ENCODE measurements at places on chromosomes 3 and 15. TPM values are rescaled to one million over a fixed set of nuclear protein-coding genes. Genes with fewer than 3 reads are reported as not detected.

DNA sequence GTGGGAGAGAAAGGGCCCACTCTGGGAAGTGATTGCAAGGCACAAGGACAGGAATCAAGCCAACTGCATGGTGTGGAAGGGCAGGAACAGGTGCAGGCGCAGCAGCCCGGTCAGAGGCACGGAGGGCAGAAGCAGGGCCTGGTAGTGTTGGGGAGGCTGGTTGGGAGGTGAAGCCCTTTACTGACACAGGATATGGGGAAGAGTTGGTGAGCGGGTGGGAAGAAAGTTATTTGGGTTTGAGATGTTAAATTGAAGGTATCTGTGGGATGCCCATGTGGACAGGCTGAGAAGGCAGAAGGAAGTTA lies 83.6 kb upstream of the ABHD2 start:
- no peak for DNase-seq

ACKR4 gene
- polyA plus RNA-seq = 2.5 TPM

DNA sequence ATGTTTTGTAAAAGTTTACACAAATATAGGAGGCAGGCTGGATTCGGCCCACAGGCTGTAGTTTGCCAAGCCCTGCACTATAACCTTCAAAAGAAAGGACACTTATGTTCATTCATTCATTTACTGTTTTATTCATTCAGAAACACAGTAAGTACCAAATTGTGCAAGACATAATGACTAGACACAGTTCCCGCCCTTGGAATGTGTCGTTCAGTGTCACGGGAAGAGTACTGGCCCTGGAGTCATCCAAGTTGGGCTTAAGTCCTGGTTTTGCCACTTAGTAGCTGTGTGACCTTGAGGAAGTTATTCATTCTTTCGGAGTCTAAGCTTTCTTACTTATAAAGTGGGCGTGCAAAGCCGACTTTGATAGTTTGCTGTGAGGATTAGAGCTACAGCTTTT lies 22.0 kb downstream of the COLQ start:
- no peak for DNase-seq

- DNase-seq = no peak
Measured at GRCh38 chr3:186790261-186790981, 7.0 kb downstream of the EIF4A2 start.

CX3CR1 gene
- 2.8 TPM for polyA plus RNA-seq

DNA sequence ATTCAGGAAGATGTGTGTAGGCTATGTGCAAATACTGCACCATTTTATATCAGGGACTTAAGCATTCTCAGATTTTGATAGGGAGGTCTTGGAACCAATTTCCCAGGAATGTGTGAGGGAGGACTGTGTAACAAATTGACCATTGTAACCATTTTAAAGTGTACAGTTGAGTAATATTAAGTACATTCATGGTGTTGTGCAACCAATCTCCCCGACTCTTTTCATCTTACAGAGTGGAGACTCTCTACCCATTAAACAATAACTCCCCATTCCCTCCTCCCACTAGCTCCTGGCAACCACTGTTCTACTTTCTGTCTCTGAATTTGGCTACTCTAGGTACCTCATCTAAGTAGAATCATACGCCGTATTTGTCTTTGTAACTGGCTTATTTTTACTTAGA lies 5.1 kb downstream of the RCN2 start:
- no peak for DNase-seq
